Ammon's horn (tissue), 1 donor: ENCODE measurements at places on chromosomes 1 and 21.

GRCh38 chr1:24302209-24302611 lies 16.9 kb upstream of the GRHL3 start:
- no peak for DNase-seq

GRCh38 chr1:160083968-160084770 lies 2.8 kb downstream of the KCNJ9 start:
- DNase-seq = peak; percentile 45

DNA sequence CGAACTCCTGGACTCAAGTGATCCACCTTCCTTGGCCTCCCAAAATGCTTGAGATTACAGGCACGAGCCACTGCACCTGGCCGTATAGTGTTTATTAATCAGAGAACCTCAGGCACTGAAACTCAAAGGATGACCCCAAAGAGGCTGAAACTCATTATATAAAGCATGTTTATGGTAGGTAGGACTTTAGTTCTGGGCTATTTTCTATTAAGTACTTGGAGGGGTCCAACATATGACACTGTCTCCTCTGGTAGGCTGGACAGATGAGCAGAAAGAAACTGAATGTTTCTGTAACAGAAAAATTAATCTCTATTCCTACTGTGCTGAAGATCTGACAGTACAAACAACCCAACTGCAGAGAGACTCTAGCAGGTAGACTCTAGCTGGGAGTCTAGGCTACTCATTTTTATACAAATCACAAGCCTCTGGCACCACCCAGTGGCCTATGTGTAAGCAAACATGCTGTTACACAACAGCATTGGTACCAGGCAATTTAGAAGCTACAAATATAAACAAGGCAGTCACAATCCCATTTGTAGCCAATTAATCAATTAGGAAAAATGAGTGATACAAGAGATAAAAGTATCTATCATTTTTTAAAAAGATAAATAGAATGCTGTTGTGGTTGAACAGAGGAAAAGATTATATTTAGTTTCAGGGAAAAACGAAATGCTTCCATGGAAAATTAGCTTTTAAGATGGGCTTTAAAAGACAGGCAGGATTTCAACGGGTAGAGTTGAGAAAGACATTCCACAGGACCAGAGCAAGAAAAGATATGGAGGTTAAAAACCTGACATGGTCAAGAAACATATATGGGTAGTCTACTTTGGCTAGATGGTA lies 10.4 kb downstream of the DCAF8 start:
- DNase-seq = peak; percentile 93

DNA sequence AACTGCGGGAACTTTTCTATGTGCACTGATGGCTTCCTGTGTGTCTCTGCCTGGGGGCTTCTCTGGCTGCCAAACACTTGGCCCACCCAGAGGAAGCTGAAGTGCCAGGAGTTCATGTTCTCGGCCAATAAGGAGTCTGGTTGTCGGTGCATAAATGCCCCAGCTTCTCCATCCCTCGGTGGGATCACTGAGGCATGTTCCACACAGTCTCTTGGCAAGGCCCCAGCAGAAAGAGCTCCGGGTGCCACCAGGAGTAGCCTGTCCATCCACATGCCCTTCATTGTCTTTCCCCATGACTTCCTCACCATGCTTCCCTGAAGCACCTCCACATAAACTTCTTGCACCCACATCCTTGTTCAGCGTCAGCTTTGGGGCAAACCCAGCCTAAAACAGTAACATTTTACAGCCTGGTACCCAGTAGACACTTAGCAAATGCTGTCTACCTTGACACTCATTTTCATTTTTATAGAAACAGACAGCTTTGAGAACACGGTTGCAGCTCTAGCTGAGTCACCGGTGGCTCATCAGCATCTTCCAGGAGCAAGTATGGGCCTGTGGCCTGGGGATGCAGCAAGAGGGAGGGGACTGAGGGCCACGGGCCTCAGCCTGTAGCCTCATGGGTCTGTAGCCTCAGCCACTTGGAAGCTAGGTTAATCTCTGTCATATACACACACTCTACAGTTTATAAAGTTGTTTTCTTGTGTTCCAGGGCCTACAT lies 14.8 kb upstream of the CDCP2 start:
- peak; percentile 38 for DNase-seq

DNA sequence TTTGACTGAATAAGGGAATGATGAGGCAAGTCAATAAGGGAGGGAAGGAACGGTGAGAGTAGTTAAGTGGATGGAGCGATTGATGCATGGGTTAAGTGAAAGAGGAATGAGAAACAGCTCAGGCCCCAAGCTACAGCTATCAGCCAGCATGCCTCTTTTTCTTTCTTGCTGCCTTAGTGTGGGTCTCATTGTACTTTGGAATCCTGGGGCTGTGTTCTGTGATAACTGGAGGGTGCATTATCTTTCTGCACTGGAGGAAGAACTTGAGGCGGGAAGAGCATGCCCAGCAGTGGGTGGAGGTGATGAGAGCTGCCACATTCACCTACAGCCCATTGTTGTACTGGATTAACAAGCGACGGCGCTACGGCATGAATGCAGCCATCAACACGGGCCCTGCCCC lies 1.0 kb downstream of the TEX38 start:
- DNase-seq = no peak

- peak; percentile 18 for DNase-seq
Observed at GRCh38 chr1:162716123-162716522, 74.4 kb upstream of the HSD17B7 start.

DNA sequence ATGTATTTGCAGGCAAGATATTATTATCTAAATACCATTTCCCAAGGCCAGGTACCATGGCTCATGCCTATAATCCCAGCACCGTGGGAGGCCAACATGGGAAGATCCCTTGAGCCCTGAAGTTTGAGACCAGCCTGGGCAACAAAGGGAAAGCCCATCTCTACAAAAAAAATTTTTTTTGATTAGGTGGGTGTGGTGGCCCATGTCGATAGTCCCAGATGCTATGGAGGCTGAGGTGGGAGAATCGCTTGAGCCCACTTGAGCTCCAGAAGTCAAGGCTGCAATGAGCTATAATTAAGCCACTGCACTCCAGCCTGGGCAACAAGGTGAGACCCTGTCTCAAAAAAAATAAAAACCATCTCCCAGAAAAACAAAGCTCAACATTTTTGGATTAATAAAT lies 2.2 kb downstream of the STMN1 start:
- no peak for DNase-seq

DNA sequence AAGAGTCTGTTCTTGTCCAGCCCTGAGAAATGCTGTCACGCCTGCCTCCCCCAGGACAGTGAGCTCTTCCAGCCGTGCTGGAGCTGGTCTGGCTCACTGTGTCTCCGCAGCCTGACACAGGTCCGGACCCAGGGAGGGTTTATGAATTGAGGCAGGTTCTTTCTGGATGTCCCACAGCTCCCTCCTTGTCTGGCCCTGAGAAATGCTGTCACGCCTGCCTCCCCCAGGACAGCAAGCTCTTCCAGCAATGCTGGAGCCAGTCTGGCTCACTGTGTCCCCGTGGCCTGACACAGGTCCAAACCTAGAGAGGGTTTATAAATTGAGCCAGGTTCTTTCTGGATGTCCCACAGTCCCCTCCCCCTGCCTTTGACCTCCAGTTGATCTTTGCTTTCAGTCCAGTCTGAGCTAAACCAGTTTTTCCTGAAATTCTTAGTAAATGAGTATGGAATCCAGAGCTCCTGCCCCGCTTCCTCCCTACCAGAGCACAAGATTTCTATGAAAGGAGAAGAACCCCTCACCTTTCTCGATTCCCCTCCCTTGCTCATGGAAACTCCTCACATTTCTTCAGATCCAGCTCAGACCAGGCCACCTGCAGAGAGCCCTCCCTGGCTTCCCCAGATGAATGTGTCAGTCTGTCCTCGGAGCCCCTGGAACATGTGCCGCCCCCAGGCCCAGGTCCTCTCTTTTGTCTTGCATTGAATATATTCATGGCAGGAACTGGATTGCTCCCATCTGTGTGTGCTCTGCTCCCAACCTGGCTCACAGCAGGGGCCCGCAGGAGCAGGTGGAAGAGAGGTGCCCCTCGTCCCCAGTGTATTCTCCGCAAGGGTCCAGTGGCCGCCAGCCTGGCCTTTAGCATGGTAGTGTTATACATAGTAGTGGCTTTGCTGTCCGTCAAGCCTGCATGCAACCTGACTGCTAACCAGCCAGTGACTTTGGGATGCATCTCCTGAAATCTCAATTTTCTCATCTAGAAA lies 116.3 kb downstream of the EPHB2 start:
- no peak for DNase-seq

DNA sequence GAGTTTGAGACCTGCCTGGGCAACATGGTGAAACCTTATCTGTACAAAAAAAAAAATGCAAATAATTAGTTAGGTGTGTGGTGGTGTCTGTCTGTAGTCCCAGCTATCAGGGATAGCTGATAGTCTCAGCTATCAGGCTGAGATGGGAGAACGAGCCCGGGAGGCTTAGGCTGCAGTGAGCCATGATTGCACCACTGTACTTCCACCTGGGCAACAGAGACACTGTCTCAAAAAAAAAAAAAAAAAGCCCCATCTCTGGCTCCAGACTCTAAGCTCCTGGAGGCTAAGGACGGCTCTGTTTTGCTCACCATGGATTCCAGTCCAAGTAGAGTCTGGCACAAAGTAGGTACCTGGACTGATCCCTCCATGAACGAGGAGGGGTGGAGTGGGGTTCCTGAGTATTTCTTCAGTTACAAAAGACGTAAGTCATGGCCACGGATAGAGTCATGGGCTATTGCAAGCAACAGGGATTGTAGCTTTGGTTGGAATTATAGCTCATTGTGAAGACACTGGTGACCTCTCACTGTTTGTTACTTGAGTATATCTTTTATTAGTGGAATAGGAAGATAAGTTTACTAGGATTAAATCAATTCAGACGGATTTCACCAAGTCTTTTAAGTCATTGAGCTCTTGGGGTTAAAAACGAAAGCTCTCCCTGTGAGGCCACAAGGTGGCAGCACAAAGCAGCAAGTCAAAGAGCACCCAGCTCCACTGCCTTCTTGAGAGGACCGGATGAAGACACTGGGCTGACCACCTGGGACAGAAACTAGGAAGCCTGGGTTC lies 35.6 kb upstream of the TMEM61 start:
- DNase-seq = peak; percentile 90

DNA sequence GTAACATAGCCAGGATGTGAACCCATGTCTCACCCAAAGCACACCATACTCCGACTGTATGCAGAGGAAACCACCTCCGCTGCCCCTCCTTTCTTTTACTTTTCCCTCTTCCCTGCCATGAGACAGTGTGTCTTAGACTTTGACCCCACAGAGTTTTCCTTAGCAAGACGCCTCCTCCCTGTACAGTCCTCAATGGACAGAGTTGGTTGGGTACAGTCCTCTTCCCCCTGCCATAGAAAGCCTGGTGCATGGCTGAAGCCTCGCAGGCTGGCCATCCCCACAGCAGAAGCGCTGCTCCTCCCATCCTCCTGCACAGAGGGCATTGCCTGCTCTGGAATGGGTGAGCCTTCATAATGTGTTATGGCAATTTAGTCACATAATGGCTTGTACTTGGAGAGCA lies 127.9 kb downstream of the PLPP3 start:
- DNase-seq = no peak

- DNase-seq = no peak
Observed at GRCh38 chr1:154178911-154179811, 12.7 kb downstream of the TPM3 start.

DNA sequence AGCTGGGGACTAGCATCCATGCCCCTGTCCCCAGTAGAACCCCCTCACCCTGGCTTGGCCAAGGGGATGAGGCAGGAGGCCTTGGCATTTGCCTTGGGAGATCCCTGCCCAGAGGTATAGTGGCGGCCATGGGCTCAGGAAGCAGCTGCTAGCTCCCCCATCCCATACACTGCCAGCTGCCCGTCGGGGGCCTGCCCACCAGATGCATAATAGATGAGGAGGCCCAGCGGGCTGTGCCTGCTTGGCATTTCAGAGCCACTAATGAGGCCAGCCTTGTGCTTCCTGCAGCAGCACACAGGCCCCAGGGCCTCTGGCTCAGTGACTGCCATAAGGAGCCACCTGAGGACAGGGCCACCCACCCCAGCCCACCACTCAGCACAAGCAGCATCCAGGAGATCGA lies 23.6 kb downstream of the RAP1GAP start:
- peak; percentile 61 for DNase-seq

DNA sequence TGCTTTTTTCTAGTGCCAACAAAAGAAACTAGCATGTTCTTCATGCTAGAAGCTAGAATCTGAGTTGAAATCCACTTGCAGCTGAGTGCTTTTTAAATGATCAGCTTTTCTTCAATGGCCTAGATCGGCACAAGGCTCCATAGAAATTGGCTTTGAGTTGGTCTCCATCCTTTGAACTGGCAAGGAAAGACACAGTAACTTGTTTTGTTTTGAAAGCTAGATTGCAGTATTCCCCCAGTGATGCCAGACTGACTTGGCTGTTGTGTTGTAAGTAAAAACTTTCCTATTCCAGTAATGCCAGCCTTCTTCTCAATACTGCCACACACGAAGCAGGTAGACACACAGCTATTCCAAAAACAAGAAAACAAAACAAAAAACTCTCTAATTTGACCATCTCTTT lies 139.1 kb downstream of the FMN2 start:
- peak; percentile 25 for DNase-seq

GRCh38 chr1:39348278-39348677 lies 143.2 kb upstream of the BMP8A start:
- no peak for DNase-seq

- no peak for DNase-seq
Observed at GRCh38 chr1:230186003-230186863, 119.2 kb downstream of the GALNT2 start.

DNA sequence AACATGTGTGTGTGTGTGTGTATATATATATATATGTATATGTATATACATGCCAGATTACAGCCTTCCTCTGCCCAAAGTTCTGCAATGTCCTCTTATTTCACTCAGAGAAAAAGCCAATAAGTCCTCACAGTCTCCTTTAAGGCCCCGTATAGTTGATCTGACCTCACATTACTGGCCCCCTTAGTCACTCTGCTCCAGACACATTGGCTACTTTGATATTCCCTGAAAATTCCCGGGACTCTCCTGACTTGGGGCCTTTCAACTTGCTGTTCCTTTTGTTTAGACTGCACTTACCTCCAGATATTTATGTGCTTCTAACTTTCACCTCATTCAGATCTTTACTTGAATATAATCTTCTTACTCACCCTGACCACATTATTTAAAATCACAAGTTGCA lies 4.2 kb upstream of the BSDC1 start:
- no peak for DNase-seq

DNA sequence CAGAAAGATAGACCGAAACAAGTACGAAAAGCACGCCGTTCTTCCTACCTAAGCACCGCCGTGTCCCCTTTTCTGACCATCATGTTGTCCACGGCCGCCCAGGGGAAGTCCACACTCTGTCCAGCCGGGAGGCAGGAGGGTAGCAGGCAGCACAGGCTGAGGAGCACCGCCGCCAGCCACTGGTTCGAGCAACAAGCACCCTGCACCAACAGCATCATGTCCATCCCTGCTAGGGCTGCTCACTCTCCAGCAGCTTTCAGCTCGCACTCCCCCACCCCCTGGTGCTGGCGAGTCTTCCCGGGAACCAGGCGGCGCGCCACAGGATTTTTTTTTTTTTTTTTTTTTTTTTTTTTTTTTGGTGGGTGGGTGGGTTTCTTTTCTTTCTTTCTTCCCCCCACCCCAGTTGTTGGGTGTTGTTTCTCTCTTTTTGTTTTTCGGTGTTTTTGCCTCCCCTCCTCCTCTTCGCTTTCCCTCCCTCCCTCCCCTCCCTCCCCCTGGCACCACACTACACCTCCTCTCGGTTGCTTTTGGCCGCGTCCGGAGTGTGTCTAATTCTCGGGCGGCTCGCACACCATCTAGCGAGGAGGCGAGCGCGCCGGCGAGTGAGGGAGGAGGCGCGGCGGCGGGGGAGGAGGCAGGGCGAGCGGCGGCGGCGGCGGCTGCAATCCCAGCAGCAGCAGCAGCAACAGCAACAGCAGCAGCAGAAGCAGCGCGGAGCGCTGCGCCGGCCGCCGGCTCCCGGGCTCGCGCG lies at the start of gene NEGR1:
Gene NEGR1 (minus strand): TSS at position 269 of the 751 bp plus-strand sequence.
- peak; percentile 94 for DNase-seq

- no peak for DNase-seq
Observed at GRCh38 chr1:108054396-108054795, 89.4 kb upstream of the VAV3 start.
